ENCODE measurements at places on chromosomes 6 and 20.

DNA sequence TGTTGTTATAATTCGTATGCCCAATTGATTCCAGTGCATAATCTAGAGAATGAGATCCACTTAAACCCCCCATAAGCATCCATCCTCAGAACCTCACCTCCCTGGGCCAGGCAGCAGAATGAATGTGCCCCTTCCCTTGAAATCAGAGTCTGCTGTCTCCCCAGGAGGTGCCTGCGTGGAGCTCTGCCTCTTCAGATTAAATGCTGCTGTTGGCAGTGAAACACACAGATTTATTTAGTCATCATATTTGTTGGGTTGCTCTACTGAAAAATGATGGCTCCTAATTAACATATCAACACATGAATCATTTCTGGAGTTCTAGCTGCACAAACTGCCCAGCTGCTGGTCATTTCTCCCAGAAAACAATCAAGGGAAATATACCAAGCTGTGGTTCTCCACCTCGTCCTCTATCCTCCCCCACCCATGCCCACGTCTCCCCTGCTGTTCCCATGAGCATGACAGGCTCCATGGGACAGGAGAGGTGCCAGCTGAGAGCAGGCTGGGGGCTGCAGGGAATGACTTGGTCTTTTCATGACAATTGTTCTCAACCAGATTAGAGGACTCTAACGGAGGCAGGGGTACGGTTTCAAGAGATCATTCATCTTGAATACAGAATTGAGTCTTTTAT, 633.1 kb downstream of the CDH26 start:
- DNase-seq, result no peak

DNA sequence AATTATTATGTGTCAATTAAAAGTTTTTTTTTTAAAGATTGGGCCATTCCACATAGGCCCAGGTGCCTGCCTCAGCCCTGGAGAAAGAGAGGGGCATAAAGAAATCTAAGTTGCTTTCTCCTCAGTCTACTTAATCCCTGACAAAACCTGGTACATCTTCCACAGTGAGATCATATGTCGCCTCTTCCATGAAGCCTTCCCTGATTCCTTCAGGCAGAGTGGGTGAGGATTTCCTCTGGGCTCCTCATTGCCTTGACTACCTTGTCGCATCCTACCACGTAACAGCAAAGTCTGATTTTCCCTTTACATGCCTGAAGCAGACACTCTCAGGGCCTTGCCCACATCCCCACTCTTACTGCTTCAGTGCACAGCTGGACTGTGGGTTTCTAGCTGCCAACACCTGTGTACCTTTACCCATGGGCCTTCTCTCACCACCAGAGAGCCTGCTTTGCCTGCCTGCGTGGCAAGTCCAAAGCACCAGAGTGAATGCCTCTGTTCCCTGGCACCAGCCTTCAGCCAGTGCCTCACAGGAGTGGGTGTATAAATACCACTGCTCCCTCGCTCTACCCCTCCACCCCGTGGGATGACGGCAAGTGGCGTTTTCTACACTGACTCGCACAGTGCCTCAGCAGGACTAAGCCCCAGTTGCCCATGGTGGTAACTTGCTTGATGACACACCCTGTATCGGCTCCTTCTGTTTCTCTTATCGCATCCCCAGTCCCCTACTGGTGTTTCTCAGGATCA, 68.0 kb downstream of the EYA2 start:
- no peak for DNase-seq

DNA sequence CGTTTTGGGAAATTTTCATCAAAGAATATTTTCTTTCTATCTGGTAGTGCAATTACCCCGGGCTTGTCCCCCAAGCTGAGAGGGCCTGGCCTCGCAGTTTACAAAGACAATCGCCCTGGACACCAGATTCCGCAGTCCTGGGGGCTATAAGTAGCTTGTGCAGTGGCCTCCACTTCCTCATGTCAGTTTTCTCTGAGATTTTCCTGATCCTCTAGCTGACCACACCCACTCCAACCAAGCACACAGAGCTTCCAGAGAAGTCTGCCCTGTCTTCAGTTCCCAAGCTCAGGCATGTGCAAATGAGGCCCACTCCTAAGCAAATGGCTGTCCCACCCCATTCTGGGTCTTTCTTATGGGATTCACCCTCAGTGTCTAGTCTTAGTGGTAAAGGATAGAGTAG, 245.3 kb downstream of the MAFB start:
- no peak for DNase-seq

DNA sequence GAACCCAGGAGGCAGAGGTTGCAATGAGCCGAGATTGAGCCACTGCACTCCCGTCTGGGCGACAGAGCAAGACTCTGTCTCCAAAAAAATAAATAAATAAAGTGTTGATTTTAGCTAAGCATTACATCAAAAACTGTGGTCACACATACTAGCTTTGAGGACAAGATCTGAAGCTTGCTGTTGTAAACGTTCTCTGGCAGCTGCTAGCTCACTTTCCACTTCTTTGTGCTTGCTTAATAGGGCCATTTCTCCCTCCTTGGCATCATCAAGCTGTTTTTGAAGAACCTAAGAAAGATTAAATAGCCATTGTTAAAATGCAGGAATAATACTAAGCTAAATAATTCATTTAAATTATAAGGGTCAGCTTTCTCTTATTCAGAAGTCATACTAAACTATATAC, 55.7 kb downstream of the FAM184A start:
- DNase-seq, result no peak

DNA sequence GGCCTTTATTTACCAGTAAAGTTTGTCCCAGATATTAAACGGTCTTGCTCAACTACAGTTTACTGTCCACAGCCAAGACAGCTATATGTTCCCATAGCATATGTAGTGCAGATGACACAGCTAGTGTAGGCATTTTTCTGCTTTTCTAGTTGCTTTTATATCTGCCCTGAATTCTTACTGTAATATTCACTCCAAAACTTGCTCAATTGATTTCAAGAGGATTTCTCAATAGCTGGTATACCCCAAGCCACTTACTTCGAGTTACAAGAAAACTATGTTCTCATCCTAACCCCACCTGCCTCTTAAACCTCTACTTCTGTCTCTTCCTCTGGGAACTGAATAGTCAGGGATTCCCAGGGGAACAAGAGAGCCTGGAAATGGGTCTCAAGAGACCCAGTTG, 18.9 kb upstream of the ROS1 start:
- DNase-seq, result no peak

DNA sequence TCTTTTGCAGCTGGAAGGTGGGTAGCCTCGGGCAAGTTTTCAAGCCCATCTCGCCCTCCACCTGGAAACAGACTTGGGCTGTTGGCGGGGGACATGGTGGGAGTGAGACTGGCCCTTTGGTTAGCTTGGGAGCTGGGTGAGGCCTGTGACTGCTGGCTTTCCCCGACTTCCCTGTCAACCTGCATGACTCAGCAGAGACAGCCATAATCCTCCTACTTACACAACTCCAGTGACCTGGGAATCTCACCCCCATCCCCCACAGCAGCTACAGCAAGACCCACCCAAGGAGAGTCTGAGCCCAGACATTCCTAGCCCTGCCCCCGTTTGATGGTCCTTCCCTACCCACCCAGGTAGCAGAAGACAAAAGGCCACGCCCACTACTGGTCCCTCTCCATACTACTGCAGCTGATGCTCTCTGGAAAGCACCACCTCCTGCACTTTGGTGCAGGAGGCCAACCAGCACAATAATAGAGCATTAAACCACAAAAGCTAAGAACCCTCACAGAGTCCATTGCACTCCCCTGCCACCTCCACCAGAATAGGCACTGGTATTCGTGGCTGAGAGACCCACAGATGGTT, 188.4 kb downstream of the TRDN start:
- no peak for DNase-seq

GRCh38 chr6:108985301-108985700, 109.3 kb downstream of the SESN1 start:
- DNase-seq, result no peak
